ENCODE measurements at places on chromosomes 7 and 10.

GRCh38 chr7:142158736-142159496 is 47.4 kb downstream of the MGAM2 start:
- no peak for DNase-seq

- peak; percentile 63 for DNase-seq
Measured at GRCh38 chr7:130227883-130228575, 20.4 kb downstream of the SSMEM1 start.

DNA sequence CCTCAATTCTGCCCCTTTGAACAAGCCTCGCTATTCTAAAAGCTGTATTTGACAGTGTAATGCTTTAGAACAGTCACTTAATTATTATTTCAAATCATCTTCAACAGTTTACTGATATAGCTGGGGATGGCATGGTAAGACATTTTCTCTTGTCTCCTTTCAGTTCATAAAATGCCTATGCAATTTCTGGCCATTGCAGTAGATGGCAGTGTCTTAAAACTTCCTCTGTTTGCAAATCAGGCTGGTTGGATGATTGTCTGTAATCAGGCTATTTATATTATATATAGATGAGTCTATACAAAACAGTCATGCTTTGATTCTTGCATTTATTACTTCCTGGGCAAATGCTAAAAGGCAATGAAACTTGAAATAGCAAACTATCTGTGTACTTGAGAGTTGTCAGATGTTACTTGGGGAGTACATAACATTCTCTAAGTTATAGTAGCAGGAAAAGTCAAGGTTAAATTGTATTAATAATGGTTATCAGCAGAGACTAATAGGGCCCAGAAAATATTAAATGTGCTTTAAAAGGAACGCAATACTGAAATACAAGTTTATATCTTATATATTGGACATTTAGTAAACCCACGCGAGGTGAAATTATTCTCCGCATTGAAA is 55.5 kb upstream of the LHFPL3 start:
- peak; percentile 41 for DNase-seq

GRCh38 chr10:123558651-123559050 is 107.5 kb upstream of the GPR26 start:
- DNase-seq, result no peak

DNA sequence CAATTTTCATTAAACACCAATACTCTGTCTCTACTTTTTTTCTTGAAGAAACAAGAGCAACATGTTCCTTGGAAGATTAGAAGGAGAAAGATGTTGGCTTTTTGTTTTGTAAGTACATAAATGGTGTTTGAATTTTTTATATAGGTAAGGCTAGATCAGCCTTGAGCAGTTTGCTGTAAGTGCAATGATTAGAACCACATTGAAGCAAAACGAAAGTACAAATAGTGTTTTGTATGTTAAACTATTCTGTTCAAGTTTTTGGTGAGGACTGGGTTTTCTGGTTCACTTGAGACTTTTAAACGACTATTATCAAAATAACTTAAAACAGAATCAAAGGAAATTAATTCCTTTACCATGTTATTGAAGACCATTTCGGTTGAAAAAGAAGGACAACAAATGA is 162.9 kb upstream of the NRP1 start:
- DNase-seq, result no peak

- no peak for DNase-seq
Measured at GRCh38 chr7:116356979-116357378, 142.6 kb upstream of the CAV2 start.
